Tibial nerve (tissue), 4 donors: ENCODE measurements at places on chromosomes 6 and 20. TPM values are rescaled to one million over a fixed set of nuclear protein-coding genes. Genes with fewer than 3 reads are reported as not detected.

- no peaks in the 10 kb centered on the region for H3K4me1 ChIP-seq
- H3K27ac ChIP-seq = no peak overlapping the region
- H3K36me3 ChIP-seq = no peaks in the 10 kb centered on the region
- DNase-seq = no peak
- no peaks in the 10 kb centered on the region for H3K27me3 ChIP-seq
These were observed 71.5 kb upstream of the ISM1 start for GRCh38 chr20:13149371-13150105.

DNA sequence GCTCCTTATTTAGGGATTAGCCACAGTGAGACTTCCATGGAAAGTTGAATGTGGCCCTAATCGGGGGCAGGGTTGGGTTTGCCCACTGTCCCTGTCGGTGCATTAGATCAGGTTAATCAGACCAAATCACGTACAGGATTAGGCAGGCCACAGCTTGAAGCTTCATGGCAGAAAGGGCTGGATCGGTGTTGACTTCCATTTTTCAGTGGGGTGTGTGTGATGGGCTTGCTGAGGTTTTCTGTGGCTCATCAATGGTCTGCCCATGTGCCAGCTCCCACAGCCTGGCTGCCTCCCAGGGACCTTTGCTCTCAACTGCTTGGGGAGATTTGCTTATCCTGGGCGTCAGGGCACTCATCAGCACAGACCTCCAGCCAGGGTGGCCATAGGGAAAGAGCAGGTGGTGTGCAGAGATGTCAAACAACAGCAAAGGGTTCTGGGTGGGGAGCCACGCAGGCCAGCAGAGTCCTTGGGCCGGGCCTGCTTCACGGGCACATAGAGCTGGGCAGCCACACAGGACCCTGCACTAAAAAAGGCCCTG is 130.7 kb downstream of the TFAP2C start:
- H3K4me1 ChIP-seq = no peaks in the 10 kb centered on the region
- H3K4me3 ChIP-seq = no peak overlapping the region
- DNase-seq = no peak
- H3K27ac ChIP-seq = no peak overlapping the region
- no peaks in the 10 kb centered on the region for H3K27me3 ChIP-seq
- no peaks in the 10 kb centered on the region for H3K36me3 ChIP-seq

Gene NR2E1
- not detected for total RNA-seq

Gene CRISP2
- not detected for total RNA-seq

Gene HTR1E
- total RNA-seq = not detected

Gene ASIP
- total RNA-seq = 10.5 TPM

GRCh38 chr20:4151991-4152695 is 136.8 kb upstream of the RNF24 start:
- peaks cover 43% of the 10 kb centered on the region for H3K4me1 ChIP-seq
- no peaks in the 10 kb centered on the region for H3K36me3 ChIP-seq
- no peak overlapping the region for H3K27ac ChIP-seq
- no peak overlapping the region for H3K4me3 ChIP-seq
- DNase-seq = no peak

Gene MTO1
- total RNA-seq = 42.8 TPM

Gene PRDM13
- total RNA-seq = not detected
